ENCODE measurements at places on chromosomes 16 and 17. TPM values are rescaled to one million over a fixed set of nuclear protein-coding genes. Genes with fewer than 3 reads are reported as not detected.

The CAPNS2 gene
- total RNA-seq: 17.9 TPM

The ARHGDIG gene
- total RNA-seq: 2.3 TPM

The CCL16 gene
- 0.21 TPM for total RNA-seq

The RNF157 gene
- 1.9 TPM for total RNA-seq

The SCRN2 gene
- total RNA-seq: 27.4 TPM

The NHLRC4 gene
- total RNA-seq: 1.0 TPM

The TLCD1 gene
- total RNA-seq: 1.7 TPM

The PRM3 gene
- not detected for total RNA-seq

The CCL8 gene
- total RNA-seq: 1.0 TPM

The AATK gene
- total RNA-seq: 7.6 TPM

- DNase-seq: no peak
These were observed 17.4 kb downstream of the MAP2K3 start for GRCh38 chr17:21301593-21302550.

GRCh38 chr16:85573696-85574641, 39.2 kb upstream of the GSE1 start:
- peak; percentile 85 for DNase-seq

- peak; percentile 25 for DNase-seq
These were observed 174.8 kb downstream of the PRKCB start for GRCh38 chr16:24010440-24011089.

GRCh38 chr17:69733171-69734012, 318.9 kb downstream of the MAP2K6 start:
- DNase-seq: no peak

- no peak for DNase-seq
These were observed 8.6 kb upstream of the VAC14 start for GRCh38 chr16:70809392-70810060.

GRCh38 chr17:13749891-13750235, 148.1 kb upstream of the HS3ST3A1 start:
- DNase-seq: no peak

GRCh38 chr16:73058221-73058615, 10.3 kb upstream of the ZFHX3 start:
- DNase-seq: no peak

DNA sequence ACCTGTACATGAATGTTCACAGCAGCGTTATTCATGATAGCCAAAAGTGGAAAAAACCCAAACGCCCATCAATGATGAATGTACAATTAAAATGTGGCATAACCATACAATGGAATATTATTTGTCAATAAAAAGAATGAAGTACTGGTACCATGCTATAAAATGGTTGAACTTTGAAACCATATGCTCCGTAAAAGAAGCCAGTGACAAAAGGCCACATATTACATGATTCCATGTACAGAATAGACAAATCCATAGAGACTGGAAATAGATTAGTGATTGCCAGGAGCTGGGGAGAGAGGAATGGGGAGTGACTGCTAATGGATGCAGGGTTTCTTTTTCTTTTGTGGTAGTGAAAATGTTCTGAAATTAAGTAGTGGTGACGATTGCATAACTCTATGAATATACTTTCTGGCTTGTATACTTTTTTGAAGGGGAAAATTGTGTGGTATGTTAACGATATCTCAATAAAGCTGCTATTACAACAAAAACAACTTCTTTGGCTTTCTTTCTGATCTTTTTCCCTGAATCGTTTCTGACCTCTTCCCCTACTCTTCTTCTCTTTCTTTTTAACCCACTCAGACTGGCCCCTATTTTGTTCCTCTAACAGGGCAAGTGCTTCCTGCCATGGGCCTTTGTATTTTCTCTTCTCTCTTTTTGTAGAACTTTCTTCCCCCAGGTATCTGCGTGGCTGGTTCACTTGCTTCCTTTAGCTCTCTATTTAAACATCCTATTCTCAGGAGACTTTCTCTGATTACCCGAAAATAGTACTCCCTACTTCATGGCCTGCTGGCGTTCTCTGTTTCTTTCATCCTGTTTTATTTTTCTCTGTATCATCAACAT, 67.9 kb downstream of the FTO start:
- no peak for DNase-seq

GRCh38 chr16:51553314-51553713, 402.2 kb upstream of the SALL1 start:
- DNase-seq: no peak

- no peak for DNase-seq
These were observed 64.3 kb downstream of the IGF2BP1 start for GRCh38 chr17:49061524-49061943.

GRCh38 chr17:19464031-19465026, 53.3 kb downstream of the RNF112 start:
- DNase-seq: no peak

- DNase-seq: no peak
These were observed 33.1 kb upstream of the HERPUD1 start for GRCh38 chr16:56898847-56899246.

DNA sequence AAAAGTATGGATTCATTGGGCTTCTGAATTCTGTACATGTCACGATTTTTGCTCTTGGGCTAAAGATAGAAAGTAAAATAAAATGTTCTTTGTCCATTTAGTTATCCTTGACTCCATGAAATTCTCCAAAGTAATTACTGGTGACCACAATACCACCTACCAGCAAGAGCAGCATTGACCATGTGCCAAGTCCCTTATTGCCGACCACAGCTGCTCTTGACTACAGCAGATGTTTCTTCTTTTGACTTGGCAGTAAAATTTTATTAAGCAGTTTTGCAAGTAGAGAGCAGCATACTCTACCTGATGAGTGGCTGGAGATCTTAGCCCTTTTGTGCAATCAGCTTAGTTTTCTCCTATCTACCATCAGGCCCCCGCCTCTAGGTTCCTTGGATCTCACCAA, 152.2 kb upstream of the TBX2 start:
- DNase-seq: no peak

- no peak for DNase-seq
These were observed 272.7 kb downstream of the SOX9 start for GRCh38 chr17:72393553-72393952.

DNA sequence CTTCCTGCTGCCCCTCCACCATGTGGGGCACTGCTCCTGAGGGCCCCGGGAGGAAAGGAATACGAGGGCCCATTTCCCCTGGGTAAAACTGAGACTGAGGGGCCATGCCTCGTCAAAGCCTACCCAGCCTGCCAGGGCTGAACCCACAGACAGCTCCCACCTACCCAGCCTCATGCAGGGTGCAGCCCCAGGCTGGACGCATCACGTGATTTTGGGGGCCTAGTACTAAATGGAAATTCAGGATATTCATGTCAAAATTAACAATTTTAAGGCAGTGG, 3.4 kb upstream of the OSGIN1 start:
- DNase-seq: no peak

- no peak for DNase-seq
These were observed 186.2 kb downstream of the IRF8 start for GRCh38 chr16:86085161-86085611.
